ENCODE measurements at places on chromosomes 12 and 14.

- DNase-seq, result no peak
Measured at GRCh38 chr12:79874665-79875064, 60.2 kb downstream of the PPP1R12A start.

DNA sequence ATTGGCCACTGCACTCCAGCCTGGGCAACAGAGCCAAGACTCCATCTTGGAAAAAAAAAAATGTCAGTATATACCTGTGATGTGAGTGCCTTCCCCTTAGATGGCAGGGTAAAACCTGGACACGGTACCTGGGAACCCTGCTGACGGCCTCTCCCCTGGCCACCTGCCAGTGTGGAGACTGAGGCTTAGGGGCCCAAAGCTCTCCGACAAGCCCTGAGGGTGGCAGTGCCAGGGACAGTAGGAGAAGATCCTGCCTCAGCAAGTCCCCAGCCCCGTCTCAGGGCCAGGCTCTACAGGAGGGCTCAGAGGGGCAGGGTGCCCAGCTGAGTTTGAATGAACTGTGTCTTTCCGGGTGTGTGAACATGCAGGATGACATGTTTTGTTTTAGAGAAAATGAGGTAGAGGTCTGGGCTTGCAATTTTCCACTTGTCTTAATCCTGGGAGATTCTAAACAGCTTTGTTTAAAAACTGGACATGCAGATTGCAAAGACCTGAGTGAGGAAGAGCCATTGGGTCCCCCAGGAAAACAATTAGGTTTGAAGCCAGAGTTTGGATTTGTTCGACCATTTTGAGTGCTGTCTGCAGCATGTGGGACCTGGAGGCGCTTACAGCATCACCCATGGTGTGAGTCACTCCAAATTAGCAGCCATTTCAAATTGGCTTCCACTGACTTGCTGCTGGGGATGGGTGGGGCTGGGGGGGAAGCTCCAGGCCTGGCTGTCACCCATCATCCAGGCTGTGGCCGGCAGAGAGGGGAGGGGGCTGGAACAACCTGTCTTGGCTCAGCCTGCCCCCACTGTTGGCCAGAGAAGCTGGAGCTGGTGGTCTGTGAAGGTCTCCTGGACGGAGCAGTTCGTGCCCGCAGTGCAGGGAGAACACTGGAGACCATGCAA is 10.8 kb downstream of the TSPAN9 start:
- no peak for DNase-seq

DNA sequence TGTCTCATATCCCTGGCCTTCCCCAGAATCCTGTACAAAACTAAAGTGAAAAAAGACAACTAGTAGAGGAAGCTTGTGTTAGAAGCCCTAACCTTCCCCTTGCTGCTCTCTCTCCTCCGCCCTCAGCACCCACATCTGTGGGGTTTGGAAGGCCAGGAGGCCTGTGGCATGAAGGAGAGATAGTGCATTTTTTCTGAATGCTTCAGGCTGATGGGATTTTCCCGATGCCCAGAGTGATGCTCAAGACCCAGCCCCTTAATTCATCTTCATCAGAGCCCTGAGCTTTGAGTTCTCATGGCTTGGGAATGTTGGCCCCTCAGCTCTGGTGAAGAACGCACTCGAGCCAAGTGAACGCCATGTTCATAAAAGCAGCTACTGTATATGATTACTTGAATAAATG is 5.9 kb downstream of the FGF6 start:
- no peak for DNase-seq

- DNase-seq, result no peak
Measured at GRCh38 chr12:119079530-119079929, 98.2 kb downstream of the SRRM4 start.

DNA sequence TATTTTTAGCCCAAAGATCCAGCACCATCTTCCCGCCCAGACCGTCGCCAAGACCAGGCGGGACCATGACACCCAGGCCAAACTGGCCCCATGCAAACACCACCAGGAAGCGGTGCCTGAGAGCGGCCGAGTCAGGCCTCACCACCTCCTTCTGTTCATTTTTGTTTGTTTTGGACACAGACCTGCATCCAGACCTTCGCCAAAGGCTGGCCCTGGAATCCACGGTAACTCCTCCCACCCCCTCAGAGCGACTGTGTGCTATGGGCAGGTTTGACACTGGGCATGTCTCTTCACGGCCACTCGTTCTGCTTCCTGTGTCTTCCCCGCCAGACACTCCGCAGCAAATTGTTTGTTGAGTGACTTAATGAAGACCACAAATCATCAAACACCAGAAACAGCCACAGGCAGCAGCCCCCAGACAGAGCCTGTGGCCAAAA is 47.1 kb downstream of the NCOR2 start:
- DNase-seq, result no peak

DNA sequence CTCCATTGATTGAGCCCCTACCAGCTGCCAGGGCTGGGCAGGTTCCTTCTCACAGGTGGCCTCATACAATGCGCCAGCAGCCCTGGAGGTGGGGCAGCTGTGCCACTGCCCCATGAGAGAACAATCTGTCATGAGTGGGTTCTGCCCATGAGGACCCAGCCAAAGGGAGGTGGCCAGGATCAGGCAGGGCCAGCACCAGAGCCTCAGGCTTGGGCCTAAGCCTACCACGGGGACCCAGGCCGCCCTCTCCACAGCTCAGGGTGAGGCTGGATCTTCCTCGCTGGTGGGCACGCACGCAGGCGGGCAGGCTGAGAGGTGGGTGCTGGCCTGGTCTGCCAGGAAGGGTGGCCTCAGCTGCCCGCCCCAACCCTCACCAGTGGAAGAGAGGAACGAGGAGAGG is 110.7 kb downstream of the KIF26A start:
- DNase-seq, result no peak

- DNase-seq, result no peak
Measured at GRCh38 chr12:49588721-49589516, 16.5 kb downstream of the FAM186B start.

- DNase-seq, result no peak
Measured at GRCh38 chr12:64080319-64081007, 141.6 kb downstream of the KICS2 start.

DNA sequence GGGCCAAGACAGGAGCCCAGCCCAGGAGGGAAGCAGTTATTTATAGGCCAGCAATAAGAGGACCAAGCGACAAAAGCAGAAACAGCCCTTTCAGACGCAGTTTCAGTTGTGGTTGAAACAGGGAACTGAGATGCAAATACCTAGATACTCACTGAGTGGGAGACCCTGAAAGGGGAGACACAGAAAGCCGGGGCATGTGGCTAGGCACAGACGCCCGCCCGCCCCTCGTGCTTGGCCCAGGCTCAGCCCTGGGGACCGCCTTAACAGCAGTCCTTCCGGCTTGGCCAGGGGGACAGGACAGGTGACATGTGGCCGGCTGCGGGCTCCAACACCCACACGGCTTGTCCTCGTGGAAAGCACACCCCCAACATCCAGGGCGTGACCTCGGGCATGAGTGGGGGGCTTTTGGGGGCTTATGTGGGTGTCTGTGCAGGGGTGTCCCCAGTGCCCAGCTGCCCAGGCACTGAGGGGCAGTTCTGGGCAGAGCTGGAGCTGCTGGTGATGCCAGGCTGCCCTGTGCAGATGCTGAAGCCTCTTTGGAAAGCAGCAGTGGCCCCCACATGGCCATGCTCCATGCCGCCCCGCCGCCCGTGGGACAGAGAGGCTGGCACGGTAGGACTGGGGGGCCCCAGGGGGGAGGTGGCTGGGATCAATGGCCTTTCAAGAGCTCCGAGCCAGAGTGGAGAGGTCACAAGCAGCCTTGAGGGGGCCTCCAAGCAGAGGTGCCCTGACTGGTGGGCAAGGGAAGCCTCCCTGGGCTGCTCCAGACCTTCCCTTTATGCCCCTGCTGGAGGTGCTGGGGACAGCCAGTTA is 2.1 kb downstream of the PLD4 start:
- no peak for DNase-seq

GRCh38 chr14:54570631-54571415 is 3.9 kb downstream of the SAMD4A start:
- no peak for DNase-seq

GRCh38 chr12:130219929-130220705 is 57.9 kb downstream of the FZD10 start:
- DNase-seq, result no peak

- no peak for DNase-seq
Measured at GRCh38 chr14:91753501-91754128, 21.7 kb upstream of the CATSPERB start.

- DNase-seq, result no peak
Measured at GRCh38 chr14:20413744-20414082, 412 bp upstream of the TEP1 start.

GRCh38 chr12:108757856-108758255 is 26.5 kb upstream of the CORO1C start:
- DNase-seq, result no peak

DNA sequence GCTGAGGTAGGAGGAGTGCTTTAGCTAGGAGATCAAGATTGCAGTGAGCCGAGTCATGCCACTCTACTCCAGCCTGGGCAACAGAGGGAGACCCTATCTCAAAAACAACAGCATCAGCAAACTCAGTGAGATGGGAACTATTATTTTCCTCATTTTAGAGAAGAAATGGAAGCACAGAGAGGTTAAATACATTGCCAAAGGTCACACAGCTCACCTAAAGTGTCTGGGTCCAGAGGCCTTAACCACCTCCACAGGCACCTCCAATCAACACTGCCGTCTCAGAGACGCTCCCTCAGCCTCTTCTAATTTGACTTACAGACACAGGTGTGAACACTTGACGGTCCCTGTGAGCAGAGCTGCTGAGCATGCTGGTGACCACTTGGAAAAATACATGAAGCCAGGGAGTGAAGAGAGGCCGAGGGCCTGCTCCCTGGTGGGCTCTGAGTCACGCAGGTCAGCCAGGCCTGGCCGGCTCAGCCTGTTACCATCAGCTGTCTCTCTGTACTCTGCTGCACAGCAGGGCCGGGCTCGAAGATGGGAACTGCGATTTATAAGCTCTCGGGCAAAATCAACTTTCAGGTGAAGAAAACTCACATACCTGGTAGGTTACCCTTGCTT is 77.5 kb upstream of the RASSF3 start:
- DNase-seq, result no peak

DNA sequence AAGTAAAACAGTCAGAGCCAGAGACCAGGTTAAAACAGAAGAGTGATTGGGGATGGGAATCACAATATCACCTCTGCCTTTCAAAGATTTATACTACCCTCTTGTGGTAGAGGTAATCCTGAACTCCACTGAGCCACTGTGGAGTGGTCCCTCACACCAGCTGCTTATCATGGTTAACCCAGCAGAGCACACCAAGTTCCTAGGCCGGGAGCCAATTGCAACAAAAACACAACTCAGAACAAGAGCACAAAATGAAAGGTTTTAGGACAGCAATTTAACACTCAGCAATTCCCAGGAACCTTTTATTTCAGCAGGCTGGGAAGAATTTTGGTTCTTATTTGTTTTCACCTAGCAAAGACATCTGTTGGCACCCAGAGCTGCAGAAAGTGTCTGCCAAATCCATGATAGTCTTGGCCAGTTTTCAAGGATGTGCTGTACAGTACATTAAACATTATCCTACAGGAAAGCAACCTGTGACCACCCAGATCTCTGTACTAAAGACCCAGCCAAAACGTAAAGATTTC is 220.5 kb upstream of the ATXN7L3B start:
- no peak for DNase-seq

DNA sequence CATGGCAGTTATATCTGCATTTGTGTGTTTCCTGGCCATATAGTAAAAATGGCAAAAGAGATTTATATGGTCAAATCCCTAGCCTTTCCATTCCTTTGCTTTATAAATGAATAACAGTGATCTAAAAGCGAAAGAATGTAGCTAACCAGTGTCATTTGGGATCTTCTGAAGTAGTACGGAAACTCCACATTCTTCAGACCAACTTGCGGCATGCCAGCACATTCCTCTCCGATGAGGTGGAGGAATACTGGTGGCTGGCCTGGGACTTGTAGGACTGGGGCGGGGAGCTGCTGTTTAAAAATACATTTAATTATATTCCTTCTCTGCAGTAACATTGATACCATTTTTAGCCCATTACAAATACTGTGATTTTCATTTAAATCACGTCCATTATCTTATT is 85.3 kb downstream of the SAMD4A start:
- DNase-seq, result peak; percentile 39

Data from frontal cortex (tissue), 4 donors.